ENCODE measurements at places on chromosomes 2 and 18. TPM values are rescaled to one million over a fixed set of nuclear protein-coding genes. Genes with fewer than 3 reads are reported as not detected.

DNA sequence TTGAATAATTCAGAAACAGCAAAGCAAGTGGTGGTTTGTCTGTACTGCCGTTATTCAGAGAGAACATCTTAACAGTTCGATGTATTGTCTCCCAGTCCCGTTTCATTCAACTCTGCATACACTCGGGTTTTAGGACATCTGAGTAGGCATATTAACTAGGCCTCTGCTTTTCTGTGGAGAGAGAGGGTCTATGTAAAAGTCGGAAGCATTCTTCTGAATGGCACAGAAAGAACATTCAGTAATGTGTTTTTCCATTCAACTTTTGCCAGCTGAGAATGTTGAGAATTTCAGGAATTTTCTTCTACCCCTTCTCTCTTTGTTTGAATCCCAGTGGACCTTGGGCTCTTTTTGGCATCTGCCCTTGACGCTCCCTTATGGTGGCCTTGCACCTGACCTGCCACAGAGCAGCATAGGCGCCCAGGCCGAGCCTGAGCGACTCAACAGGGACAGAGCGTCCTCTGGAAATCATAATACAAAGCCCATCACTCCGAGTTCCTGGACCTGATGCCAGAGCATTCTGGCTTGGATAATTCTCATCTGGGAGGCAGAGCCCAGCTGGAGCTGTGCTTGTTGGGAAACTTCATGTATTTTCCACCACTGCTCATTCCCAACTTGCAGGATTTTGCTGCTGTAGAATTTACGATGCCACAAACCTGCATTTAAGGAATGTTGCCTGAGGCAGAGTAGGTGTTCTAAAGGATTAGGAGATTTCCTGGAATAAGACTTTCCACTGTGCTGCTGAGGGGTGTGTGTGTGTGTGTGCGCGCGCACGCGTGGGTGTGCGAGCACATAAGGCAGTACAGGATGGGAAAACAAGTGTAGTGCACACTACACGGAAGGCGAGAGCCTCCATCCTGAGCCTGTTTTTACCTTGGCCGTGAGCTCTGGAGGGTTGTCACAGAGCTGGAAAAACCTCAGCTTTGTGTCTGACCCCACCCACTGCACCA is 77.2 kb upstream of the TXNDC2 start:
- no peak for DNase-seq

DNA sequence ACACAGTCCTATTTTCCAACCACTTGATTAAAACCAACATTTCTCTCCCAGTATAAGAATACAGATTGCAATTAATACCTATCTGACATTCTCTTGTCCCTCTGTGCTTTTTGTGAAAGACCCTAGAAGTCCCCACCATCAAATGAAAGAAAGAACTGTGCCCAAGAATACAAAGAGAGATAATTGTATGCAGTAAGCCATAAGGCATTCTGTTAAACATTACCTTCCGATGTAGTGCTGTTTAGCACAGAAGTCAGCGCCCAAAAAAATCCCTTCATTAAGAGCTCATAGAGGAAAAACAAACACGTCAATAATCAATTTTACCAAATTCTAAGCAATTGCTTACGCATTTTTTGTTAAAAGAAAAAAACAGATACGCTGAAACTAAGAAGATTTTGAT is 41.1 kb downstream of the ZNF516 start:
- no peak for DNase-seq

Gene CFAP65
- polyA plus RNA-seq = not detected

DNA sequence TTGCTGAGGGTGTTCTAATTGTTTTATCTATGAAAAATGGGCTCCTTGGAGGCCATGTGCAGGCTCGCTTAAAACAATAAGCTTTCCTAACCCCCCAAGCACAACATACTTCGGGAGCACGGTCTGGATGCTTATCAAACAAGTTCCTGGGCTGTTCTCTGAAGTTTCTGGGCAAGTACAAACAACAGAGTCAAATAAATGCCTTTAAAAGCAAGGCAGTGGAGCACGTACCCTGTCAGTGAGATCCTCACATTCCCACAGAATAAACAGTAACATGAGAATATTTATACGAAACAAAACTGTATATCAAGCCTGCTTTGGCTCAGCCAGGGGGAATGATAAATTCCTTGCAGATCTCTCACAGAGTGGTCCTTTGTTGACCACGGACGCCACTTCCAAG is 44.8 kb downstream of the FTCDNL1 start:
- no peak for DNase-seq

GRCh38 chr2:218067523-218067922 is 1.5 kb upstream of the RUFY4 start:
- no peak for DNase-seq

DNA sequence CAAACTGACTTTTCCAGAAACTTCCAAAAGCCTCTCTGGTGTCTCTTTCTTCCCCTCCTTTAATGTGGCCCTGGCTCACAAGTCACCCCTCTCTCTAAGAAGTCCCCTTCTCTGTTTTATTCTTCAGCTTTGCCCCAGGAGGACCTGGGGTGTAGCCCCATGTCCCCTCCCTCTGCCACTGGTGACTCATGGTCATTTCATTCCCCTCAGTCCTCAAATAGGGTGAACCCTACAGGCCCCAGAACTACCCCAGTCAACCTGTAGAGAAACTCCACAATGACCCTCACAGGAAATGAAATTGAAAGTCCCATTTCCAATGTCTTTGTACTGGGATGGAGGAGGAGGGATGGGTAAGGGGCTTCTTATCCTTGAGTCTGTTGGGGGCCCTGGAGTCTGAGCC is 6.2 kb upstream of the SPEG start:
- DNase-seq = no peak

Gene KIAA2012
- not detected for polyA plus RNA-seq

DNA sequence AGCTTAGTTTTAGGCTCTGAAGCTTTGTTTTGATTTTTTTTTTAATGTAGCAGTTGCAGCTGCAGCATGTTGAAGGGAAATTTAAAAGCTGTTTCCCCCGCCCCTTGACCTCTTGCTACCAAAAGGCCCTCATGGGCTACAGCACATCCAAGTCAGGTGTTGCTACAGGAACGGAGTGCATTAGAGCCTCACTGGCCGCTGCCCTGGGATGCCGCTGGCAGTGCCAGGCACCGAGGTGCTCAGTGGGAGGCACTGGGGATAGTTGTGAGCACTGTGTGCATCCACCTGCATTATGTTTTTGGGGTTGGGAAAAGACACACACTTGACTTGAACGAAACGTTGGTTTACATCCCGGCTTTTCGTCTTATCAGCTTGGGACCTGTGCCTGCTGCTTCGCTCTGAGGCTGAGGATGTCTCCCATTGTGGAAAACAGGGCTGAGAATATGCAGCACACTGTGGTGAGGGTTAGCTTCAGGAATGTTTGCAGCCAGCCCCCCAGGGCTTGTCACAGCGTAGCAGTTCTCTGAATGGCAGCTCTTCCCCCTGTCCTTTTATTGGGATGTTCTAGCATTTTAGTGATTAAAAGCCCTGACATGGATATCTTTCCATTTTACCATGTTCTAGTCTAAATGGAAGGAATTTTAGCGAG is 24.1 kb downstream of the DCDC2C start:
- DNase-seq = no peak

DNA sequence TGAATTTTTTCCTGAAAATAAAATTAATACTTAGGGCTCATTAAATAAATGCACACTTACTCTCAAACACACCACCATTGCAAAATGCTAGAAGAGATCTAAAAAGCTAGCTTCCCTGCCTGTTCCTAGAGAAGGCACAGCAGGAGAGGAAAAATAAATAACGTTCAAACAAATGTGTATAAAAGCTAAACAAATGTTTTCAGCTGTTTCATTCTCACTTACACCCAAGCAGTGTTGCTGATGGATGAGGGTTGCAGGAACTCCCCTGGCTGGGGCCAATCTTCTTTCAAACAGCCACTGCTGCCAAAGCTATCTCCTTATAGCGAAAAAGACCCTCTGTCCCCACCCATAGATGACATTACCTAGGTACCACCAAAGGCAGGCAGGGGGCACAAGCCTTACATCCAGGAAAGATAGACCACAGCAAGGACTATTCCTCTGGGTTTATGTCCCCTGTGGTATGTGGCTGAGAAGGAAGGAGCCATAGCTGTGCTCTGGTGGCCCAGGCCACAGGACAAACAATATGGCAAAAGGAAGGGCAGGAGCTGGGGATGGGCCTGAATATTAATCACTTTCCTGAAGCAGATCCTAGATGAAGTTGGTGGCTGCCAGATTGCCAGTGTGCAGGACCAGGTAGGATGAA is 214.6 kb downstream of the TTC32 start:
- no peak for DNase-seq

GRCh38 chr2:40209761-40210160 is 242.1 kb downstream of the SLC8A1 start:
- DNase-seq = no peak

GRCh38 chr2:30949435-30949834 is 142.2 kb upstream of the CAPN13 start:
- DNase-seq = no peak

DNA sequence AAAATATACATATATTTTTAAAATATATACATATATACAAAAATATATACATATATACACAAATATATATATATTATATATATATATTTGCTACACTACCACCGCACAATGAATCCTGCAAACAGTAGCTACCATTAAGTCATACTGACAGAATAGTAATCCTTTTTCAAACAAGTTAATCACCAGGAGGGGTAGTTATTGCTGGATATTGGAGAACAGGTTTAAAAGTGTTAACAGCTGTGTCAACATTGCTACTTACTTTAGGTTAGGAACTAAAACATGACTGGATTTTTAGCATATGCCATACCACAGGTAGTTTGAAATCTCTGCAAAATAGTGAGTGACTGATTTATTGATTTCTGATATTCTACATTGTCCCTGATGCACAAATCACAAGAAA is 529.1 kb upstream of the CDH7 start:
- DNase-seq = no peak

Gene SCG2
- polyA plus RNA-seq = not detected

DNA sequence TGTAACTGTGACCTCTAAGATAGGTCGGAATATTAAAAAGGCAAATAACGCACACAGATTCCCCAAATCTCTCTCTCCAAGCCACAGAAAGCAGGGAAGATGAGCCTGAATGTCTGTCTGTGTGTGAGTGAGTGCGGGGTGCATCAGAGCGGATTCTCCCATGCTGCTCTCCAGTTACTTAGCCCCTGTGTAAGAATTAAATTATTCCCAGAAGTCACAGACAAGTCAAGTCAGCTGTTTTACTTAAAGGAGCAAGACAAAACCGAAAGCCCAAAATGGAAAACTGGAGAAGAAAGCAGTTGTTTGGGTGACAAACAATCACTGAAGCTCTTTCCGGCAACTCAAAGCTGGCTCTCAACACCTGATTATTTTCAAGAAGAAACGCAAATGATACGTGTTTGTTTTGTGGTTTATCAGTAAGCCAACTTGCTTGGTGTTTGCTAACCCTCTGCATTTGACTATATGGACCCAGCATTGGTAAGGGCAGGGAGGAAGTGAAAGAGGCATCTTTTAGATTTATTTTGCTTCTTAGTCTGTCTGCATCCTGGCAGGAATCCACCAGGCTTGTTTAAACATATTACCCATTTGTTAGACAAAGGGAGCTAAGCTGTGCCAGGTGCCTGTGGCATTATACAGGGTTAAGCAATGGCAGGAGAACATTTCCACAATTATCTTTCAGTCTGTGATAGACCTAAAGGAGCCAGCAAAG is 121.5 kb upstream of the CREB1 start:
- DNase-seq = no peak

Gene PPIG
- polyA plus RNA-seq = 34.9 TPM

GRCh38 chr2:132652474-132652873 is 17.5 kb downstream of the LYPD1 start:
- DNase-seq = no peak
